ENCODE measurements at places on chromosomes 3 and 15.

DNA sequence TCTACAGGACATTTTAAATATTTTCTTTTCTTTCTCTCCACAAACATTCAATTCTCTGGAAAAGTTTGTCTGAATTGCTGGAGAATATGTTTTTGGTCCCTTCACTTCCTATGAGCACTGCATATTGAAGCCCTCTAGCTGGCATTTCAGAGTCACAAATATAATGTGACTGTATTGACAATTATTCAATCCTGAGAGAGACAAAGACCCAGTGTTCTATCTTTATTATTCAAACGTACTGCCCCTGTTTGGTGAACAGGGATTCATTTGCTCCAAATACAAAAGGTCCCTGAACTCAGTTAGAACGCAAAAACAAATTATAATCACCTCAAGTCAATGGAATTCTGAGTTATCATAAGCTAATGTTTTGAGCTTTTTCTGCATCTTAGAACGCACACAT is 173.1 kb upstream of the CDIN1 start:
- DNase-seq = no peak

DNA sequence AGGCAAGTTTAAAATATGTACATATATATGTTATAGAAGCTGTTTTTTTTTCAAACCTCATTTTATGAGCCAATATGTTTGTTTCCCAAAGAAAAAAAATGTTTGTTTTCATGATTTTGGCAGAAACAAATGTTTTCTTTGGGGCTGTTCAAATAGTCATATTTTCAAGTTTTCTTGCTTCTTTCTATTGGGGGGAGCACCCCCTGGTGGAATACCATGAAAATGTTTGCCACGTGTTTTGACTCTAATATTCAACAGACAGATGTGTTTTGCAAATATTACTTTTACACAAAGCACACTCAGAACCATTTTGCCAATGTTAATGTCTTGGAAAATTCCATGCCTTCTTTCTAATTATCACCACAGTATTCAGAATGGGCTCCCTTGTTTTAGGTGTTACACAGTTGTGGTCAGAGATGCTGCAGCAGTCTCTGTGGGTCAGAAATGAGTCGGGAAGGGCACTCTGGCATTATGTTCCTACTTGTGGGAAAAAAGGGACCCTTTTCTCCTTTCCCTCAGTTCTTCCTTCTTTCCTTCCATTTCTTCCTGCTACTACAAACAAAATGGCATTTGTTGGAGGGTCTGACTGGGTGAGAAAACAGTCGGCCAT is 817.0 kb downstream of the TUSC7 start:
- no peak for DNase-seq

DNA sequence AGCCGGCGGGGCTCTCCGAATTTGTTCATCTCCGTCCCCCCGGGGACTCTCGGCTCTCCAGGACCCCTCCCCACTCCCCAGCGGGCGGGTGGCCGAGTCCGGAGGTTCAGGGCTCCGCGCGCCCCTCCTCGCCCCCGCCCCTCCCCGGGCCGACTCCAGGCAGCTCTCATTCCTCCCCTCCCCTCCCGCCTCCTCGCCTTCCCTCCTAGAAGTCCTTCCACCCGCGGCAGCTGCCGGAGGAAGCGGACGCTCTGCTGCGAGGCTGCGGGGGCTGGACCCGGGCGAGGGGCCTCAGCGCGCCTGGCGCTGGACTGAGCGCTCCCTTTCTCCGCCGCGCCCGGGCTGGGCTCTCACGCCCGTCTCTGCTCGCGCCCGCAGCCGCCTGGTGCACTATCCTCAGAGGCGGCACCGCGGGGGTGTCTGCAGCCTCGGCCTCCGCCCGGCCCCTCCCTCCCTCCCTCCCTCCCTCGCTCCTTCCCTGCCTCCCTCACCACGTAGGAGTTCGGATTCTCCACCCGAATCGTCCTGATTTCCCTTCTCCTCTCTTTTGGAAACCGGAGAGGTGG is at the start of gene ROBO2:
ROBO2 (plus strand) TSS at position 494 of the 566 bp plus-strand sequence. CDS start 687 bp downstream, outside the sequence.
- no peak for DNase-seq

GRCh38 chr3:4411236-4411635 is 55.8 kb downstream of the SUMF1 start:
- no peak for DNase-seq

- DNase-seq = no peak
Measured at GRCh38 chr15:31024330-31024729, 32.9 kb upstream of the MTMR10 start.

- no peak for DNase-seq
Measured at GRCh38 chr3:154548341-154548740, 118.4 kb upstream of the GPR149 start.

- DNase-seq = no peak
Measured at GRCh38 chr3:158830391-158830790, 28.5 kb downstream of the MFSD1 start.

DNA sequence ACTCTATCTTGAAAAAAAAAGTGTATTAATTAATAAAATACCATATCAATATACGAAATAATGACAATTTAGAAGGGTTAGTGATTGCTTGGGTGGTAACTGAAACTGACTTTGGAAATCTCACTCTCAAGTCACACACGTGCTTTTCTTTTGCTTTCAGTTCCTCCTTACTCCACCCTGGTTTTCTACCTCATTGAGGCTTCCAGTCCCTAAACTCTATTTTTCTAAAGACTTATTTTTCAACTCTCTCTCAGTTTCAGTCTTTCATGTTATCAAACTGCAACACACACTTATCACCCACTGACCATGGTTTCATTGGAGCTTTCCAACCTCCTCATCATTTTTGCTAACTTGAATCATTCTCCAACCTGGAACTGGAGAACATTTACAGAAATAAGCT is 23.5 kb downstream of the IL12A start:
- DNase-seq = no peak

GRCh38 chr3:181486141-181486885 is 225.4 kb upstream of the SOX2 start:
- no peak for DNase-seq

GRCh38 chr3:30233913-30234646 is 372.3 kb upstream of the TGFBR2 start:
- DNase-seq = no peak

GRCh38 chr3:102979191-102979590 is 544.4 kb downstream of the ZPLD1 start:
- DNase-seq = no peak

DNA sequence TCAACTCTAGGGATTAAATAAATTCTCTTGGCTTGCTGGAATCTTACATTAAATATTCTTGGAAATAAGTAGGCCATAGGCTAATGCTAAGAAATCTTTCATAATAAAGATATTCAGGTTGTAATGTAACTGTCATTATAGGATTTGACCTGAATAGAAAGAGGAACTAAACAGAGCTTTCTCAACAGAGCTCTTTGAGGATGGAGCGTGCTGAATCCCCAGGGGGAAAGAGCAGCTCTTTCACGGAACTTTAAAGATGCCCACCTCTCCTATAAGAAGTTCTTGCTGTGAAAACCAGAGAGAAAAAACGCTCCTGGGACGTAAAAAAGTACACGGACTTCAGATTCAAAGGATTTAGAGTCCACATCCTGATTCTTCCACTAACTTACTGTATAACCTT is 77.9 kb downstream of the NTRK3 start:
- no peak for DNase-seq

DNA sequence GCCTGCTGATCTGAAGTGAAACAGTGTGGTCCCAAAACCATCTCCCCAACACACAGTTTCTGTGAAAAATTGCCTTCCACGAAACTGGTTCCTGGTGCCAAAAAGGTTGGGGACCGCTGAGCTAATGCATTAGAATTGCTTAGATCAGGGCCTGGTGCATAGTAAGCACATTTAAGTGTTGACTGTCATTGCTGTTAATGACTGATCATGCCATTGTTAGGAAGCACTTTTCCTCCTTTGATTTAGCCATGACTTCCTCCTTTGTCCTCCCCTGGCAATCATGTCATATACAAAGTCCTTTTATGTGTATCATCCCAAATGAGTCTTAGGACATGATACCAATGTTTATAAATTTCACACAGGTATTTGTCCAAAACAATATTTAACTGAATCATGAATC is 81.5 kb upstream of the ATP11B start:
- DNase-seq = no peak

DNA sequence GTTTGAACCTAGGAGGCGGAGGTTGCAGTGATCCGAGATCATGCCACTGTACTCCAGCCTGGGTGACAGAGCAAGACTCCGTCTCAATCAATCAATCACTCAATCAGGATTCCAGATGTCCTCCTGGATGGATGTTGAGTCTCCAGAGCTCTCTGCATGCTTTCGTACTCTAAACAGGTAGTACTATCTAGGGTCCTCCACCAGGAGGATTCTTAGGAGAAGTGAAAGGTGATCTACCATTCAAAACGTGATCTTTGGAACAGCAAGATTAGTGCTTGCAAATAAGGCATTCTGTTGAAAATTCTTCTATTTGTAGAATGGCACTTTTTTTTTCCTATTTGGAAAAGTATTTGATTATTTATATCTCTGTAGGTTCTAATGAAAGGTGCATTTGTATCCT is 34.3 kb downstream of the CNOT10 start:
- DNase-seq = no peak

DNA sequence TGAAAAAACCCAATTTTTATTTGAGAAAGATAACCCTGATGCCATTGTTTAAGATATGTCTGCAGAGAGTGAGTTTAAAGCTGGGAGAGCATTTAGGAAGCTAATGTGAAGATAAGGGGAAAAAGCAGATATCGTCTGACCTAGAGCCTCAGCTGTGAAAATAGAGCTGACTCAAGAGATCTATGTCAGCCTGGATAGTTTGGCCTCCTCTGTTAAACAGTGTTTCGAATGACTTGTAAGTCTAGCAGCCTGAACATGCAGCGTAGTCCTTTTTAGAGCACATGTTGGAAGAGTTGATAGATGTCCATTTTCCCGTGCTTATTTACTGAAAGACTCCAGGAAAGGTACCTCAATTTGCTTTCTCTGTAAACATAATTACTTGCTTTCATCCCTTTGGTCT is 48.1 kb downstream of the ALCAM start:
- no peak for DNase-seq

GRCh38 chr3:177571944-177572315 is 374.6 kb upstream of the TBL1XR1 start:
- no peak for DNase-seq

- no peak for DNase-seq
Measured at GRCh38 chr3:128496602-128497304, 3.8 kb upstream of the GATA2 start.

GRCh38 chr3:126546549-126547239 is 12.0 kb downstream of the C3orf22 start:
- DNase-seq = no peak

DNA sequence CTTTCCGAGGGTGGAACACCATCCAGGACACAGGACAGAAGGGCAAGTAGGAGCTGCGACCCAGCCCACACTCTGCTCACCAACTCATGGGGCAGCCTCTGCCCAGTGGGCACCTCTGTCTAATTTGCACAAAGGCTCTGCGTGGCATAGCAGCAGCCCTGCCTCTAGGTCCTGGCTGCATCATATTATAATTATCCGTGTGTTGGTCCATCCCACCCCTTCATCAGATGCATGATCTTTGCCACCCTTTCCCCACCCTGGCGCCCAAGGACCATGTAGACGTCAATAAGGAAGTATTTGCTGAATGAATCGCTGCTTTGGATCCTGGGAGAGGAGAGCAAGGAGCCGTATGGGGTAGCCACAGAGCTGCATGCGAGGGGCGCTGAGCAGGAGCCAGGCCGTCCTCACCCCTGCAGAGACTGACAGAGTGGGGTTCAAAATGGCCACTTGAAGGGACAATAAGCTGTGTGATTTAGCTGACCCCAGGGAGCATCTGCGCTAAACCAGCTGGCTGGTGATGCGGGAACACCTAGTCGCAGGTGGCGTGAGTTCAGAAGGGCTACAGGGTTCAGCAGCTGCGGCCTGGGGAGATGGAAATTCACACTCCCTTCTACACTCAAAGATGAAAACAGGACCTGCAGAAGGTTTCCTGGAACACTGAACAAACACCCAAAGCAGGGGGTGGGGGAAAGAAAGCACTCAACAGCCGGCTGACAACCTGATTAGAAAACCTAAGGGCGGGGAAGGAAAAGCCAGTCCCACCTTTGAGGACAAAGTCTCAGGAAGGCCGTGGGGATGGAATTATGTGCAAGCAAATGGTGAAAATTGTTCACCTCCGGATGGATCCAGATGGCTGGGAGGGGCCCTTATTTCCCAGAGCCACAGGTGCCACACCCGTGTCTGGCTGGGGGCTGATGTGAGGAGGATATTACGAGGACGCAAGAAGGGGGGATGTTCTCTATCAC is 6.4 kb downstream of the MGLL start:
- DNase-seq = no peak

GRCh38 chr3:58898513-58898912 is 151.3 kb downstream of the CFAP20DC start:
- DNase-seq = no peak

- DNase-seq = no peak
Measured at GRCh38 chr3:100720426-100720825, 11.1 kb downstream of the TFG start.

- DNase-seq = no peak
Measured at GRCh38 chr3:3089017-3089416, 21.2 kb downstream of the IL5RA start.

- no peak for DNase-seq
Measured at GRCh38 chr3:52615166-52615565, 70.5 kb downstream of the PBRM1 start.

DNA sequence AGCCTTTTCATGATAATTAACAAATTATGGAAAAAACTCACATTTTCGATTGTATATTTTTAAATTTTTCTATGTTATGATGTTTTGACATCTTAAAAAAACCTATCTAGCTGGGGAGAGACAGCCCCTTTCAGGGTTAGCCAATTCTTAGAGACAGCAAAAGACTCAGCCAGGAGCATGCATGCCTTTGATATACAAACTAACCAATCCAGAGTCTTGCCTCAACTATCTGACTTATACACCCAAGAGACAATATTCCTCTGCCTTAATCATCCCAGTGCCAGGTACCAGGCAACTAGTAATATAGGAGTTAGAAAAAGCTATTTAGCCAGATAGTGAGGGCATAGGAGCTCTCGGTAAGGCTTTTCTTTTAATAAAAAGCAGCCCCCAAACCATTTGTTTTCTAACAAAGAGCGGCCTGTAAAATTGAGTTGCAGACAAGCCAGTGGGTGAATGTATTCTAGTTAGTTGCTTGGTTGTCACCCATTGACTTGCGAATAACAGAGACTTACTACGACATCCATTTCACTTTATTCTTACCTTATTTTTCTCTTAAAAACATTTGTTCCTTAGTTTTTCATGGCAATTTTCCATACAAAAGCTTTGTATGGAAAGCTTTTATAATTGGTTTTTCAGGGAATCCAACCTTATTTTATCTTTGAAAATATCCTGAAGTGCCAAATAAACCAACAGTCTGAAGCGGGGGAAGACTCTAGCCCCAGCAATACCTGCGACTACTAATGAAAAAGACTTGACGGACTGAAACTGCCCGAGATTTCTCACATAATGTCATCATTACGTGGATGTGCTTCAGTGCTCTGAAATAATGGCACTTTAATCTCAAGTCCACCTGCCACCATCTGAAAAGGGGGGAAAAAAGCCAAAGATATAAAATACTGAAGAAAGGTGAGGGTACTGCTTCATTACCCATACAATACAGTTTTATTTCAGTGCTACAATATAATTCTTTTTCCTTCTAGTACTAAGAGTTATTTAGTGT is 64.6 kb upstream of the ATP2C1 start:
- DNase-seq = no peak

GRCh38 chr3:32968920-32969389 is 17.5 kb downstream of the CCR4 start:
- no peak for DNase-seq

- no peak for DNase-seq
Measured at GRCh38 chr15:48577469-48577868, 68.0 kb downstream of the FBN1 start.
